Hippocampal formation (tissue), 2 donors: ENCODE measurements at places on chromosomes 2 and 18.

GRCh38 chr18:66129248-66129647 lies 378.4 kb downstream of the CDH7 start:
- DNase-seq = no peak

DNA sequence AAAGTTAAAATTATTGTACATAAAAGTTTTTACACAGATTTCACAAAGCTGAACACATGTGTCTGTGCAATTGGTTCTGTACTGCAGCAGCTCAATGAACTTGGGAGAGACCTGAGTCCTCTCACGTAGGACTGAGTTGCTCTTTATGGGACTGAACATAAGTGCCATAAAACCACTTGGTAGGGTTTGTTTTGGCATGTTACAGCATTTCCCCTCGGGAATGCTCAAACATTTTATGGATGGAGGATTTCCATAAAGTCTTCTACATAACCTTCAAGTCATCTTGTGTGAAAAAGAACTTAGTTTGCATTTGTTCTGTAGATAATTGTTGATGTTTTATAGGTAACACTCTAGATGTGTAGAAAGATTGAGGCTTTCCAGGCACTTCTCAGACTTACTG lies 15.9 kb downstream of the LYPD6 start:
- DNase-seq = no peak

DNA sequence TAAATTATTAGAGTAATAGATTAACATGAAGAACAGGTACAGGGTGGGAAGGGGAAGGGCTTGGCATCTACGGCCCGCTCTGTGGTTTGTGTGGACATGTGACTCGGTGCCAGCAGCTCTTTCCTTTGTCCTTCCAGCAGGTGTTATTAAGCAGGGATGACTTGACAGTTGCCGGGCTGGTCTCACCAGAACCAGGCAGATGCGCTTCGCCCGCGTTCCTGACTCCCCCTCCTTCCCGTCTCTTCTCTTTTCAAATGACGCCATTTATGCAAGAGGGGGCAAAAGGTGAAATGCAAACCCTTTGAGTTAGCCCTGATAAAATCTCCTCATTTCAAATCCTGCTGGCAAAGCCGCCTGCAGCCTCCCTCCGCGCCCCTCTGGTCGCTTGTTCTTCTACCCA lies 38.9 kb upstream of the MGAT4A start:
- DNase-seq = no peak

- DNase-seq = no peak
Measured at GRCh38 chr18:36692921-36693332, 135.9 kb downstream of the TPGS2 start.
